HuH-7.5 (cell line): ENCODE measurements at places on chromosomes 11 and 22.

DNA sequence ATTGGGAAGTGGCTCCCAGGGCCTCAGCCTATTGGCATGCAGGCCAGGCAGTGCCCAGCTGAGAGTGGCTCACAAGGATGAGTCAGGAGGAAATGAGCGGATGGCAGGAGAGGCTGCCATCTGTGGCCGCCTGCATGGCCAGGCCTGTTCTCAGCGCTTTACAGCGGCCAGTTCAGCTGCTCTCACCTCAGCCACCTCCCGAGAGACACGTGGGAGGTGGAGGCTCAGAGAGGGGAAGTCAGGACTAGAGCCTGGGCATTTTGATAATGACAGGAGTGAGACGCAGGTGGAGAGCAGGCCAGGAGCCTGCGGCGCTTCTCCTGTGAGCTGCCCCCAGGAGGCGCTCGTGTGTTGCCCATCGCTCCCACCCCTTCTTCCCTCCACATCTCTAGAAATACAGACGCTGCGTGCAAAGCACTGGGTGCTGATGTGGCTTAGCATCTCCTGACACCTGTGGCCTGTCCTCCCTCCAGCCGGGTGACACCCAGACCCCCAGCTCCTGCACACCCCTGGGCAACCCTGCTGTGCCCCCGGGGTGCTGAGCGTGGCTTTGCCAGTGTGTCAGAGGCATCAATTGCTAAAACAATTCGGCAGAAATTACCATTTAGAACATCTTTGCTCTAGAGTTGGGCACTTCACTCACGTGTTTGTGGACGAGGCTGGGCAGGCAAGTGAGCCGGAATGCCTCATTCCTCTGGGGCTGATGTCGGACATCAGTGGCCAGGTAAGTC, 21.4 kb upstream of the PANX2 start:
- DNase-seq = peak; percentile 91

- no peak for DNase-seq
Measured at GRCh38 chr11:122100037-122100755, 15.8 kb downstream of the BLID start.

DNA sequence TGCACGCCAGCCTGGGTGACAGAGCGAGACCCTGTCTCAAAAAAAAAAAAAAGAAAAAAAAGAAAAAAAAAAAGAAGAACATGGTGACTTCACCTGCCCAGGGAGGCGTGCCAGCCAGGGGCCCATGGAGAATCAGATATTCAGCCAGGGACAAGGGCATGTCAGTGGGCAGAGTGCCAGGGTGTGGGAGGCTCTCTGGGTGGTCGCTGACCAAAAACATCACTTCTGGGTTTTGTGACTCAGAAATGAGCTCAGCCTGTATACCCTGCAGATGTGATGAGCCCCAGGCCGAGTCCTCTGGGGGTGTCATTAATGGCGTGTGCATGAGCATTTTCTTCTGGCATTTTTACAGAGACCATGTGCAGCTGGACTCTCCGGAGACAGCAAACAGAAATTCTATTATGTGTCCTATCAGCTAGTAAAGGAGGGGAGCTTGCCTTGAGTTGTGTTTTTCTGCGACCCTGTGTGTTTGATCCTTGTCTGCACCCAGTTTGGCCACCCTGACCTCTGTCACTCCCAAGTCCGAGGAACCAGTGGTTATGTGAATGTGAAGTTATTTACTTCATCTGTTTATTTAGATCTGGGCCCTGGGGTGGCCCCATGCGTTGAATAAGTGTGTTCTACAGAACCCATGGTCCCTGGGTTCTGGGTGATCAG, 53.6 kb downstream of the BCR start:
- no peak for DNase-seq

DNA sequence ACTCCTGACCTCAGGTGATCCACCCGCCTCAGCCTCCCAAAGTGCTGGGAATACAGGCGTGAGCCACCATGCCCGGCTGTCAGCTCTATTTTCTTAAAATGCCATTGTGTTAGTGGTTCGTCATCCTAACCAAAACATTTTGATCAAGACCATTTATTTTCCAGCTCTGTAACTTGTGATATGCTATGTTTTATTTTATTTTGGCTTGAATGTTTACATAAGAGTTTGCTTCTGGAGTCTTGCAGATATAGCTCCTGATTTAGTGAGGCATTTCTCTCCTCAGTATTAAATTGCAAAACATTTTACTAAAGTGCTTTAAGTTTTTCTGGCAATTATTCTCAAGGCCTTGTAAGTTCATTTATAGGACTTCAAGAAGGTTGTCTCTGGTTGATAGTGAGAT, 4.4 kb downstream of the EP300 start:
- DNase-seq = no peak
